ENCODE measurements at places on chromosomes 7 and 10. TPM values are rescaled to one million over a fixed set of nuclear protein-coding genes. Genes with fewer than 3 reads are reported as not detected.

DNA sequence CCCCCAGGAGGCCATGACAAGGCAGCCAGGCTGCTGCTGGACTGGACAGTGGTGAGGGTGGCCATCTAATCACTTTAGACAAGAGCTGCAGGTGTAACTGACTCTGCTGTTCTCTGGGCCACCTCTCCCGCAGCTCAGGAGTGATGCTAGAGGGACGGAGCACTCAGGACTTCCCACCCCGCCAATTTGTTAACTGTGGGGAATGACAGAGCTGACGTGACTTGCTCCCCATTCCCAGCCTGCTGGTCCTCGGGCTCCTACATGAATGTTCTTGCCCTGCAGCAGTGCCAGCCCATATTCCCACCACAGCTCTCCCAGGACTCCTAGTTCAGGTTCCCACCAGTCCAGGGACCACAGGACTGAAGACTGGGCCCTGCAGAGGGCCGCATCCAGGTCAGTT, 16.7 kb upstream of the NPFFR1 start:
- DNase-seq, result peak; percentile 43

DNA sequence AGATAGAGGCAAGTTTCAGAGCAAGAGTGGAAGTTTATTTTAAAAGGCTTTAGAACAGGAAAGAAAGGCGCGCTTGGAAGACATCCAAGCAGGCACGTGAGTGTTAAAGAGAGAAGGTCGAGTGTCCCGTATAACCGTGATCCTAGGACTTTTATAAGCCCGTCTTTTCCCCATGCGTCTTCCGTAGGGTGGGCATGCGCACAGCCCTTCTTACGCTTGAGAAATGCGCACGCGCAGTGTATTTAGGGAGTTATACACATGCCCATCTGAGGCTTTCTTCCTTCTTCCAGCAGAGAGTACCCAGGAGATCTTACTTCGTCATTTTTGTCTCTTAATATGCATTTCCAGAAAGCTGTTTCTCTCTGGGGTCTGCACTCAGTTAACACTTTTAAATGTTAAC, 52.4 kb downstream of the CALD1 start:
- DNase-seq, result peak; percentile 60

DNA sequence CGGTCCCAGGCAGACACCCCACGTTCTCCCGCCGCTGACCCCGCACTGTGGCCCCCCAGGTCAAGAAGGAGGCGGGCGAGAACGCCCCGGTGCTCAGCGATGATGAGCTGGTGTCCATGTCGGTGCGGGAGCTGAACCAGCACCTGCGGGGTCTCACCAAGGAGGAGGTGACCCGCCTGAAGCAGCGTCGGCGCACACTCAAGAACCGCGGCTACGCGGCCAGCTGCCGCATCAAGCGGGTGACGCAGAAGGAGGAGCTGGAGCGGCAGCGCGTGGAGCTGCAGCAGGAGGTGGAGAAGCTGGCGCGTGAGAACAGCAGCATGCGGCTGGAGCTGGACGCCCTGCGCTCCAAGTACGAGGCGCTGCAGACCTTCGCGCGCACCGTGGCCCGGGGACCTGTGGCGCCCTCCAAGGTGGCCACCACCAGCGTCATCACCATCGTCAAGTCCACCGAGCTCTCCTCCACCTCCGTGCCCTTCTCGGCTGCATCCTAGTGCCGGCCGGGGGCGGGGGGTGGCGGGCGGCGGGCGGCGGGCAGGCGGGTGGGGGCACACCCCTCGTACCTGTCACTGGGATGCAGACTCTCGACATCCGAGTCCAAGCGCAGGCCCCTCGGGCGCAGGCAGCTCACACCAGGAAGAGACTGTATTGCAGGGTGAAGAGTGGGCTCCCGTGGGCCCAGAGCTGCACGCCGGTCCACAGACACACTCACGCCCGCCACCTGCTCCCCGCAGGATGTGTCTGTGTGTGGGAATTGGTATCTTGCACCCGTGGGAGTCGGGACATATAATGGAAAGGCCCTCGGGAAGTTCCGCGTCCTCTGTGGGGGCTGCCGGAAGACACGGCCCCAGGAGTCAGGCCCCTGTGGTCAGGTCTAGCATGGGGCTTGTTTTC, 9.6 kb downstream of the MAFK start:
- no peak for DNase-seq

GRCh38 chr7:47946581-47947354, 1.5 kb downstream of the PKD1L1 start:
- DNase-seq, result no peak

GRCh38 chr7:94104301-94104700, 100.1 kb upstream of the BET1 start:
- no peak for DNase-seq

DNA sequence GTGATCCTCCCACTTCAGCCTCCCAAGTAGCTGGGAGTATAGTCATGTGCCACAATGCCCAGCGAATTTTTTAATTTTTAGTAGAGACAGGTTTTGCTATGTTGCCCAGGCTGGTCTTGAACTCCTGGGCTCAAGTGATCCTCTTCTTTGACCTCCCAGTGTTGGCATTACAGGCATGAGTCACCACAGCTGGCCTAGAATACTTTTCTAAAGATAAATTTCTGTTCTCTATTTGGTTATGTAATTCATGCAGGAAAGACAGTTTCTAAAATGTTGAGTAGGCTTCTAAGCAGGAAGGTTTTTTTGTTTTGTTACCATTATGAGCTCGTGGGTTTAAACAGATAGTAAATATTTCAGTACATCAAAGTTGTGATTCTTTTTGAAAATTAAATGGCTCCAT, 5.0 kb downstream of the RBAK start:
- DNase-seq, result no peak

DNA sequence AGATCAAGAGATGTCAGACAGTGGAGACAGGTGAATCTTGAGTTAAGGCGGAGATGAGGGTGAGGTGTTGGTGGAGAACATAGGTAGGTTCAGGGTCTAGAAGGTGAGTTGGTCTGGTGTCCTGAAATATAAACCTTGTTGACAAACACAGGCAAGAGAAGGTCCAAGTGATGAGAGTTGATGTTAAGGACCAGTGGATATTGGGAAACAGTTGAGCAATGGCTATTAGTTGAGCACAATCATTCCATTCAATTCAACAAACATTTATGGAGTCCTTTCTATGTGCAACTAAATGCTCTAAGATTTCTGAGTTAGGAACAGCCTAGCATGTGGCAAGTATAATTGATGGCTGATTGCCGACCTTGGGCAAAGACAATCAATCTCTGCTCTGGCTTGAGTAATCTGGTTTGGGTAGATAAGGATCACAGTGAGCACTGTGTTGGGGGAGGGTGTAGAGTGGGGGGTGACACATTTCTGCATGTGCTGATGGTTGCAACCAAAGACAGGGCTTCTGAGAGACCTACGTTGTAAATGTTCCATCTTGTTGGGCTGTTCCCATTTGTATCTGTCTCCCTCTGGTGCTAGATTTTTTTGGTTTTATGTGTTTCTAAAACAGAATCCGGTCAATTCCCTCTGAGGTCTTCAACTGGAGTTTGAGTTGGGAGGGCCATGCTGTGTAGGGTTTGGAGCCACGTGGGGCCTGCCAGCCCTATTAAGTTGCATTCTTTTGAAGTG, 201.1 kb downstream of the BAMBI start:
- DNase-seq, result no peak

DNA sequence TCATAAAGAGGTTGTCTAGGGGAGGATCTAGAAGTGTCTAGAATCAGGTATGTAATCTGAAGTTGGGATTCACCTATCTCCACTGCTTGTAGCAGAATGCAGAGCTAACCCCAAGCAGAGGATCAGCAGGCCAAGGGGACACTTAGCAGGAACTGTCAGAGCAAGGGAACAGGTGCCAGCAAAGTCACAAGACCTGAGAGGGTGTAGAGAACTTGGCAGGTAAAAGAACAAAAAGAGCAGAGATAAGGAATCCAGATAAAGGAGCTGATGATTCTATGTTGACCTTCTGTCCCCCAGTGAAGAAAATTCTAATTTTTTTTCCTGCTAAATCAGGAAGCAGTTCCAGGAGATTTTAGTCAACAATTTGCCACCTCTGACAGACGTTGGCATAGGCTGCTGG, 91.4 kb upstream of the CCDC71L start:
- no peak for DNase-seq

DNA sequence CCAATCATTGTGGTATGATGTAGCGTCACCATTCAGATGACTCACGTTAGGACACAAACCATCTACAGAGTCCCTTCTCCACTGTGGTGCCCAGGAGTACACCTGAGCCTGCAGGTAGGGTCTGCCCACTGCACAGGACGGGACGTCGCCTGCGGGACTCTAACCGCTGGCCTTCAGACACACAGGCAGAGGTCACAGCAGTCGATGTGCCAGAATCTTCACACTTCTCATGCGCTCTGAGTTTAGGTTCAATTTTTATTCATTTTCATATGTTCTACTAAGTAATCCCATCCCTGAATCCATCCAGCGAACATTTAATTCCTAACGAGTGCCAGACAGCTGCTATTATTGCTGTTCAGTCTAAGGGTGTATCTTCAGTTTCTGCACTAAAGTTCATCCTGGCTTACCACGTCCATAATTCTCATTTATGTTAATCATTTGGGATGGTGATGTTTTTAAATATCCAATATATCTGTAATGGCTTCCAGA, 73.3 kb downstream of the CXCL12 start:
- no peak for DNase-seq

DNA sequence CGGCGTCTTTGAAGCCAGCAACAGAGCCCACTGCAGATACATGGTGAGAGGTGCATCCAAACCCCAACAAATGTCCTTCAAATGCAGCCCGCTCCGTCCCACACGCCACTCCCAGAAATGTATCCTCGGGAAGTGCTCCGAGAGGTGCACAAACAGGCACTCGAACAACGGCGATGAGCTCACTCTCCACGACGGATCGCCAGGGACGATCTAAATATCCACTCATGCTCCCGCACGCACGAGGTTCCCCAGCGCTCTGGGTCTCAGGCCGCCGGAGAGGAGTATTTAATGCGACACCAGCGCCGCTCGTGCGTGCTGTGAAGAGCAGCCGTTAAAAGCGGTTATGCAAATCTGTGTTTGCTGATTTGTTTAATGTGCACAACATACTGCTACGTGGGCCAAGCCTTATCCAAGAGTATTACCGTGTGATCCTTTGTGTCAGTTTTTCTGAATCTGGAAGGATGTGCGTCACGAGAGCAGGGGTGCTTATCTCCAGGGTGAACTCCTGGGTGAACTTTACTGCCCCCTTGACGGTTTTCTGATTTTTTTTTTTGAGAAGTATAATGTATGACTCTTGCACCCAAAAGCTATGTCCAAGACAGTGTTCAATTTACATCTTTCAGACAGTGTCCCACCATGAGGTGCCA, 48.5 kb upstream of the PPP2R2D start:
- peak; percentile 37 for DNase-seq

- DNase-seq, result no peak
Measured at GRCh38 chr10:116138897-116139296, 134.1 kb downstream of the GFRA1 start.

DNA sequence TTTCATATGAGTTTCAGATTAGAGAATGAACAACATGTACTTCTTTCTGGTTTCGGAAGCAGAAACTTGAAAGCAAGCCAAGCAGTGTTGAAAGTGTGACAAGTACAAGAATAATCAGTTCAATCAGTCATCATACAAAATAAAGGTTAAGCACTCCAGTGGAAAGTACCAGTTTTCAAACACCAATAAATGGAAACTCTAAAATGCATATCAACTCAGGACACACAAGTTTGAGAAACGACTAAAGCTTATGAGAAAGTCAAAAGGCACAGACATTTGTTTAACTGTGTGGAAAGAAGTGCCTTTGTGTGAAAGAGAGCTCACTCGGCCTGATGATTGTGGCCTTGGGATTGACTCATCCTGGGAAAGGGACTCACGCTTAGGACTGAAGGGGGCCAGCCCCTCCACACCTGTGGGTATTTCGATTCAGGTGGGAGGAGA, 60.6 kb upstream of the AKR1C1 start:
- no peak for DNase-seq

DNA sequence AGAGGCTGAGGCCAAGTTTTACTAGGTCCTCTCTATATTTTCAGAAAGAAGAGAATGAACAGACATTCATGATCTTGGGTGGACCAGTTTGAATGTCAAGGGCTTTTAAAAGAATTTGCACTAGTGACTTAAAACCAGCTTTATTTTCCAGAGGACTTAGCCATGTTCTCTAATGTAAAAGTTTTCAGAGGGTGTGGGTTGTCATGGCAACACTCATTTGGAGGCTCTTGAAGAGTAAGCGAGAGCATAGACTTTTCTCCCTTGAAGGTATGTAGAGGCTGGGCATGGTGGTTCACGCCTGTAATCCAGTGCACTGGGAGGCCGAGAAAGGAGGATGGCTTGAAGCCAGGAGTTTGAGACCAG, 61.1 kb downstream of the GATA3 start:
- no peak for DNase-seq

- DNase-seq, result no peak
Measured at GRCh38 chr10:98208925-98209324, 59.1 kb downstream of the LOXL4 start.

GRCh38 chr7:83852136-83852535, 203.2 kb upstream of the SEMA3E start:
- DNase-seq, result no peak

- DNase-seq, result no peak
Measured at GRCh38 chr10:1802413-1802812, 65.1 kb upstream of the ADARB2 start.

- DNase-seq, result no peak
Measured at GRCh38 chr7:44368885-44369284, 43.5 kb upstream of the CAMK2B start.

- DNase-seq, result no peak
Measured at GRCh38 chr10:60138842-60139241, 232.5 kb upstream of the CCDC6 start.

- no peak for DNase-seq
Measured at GRCh38 chr7:141693082-141693481, 8.9 kb downstream of the DENND11 start.

DNA sequence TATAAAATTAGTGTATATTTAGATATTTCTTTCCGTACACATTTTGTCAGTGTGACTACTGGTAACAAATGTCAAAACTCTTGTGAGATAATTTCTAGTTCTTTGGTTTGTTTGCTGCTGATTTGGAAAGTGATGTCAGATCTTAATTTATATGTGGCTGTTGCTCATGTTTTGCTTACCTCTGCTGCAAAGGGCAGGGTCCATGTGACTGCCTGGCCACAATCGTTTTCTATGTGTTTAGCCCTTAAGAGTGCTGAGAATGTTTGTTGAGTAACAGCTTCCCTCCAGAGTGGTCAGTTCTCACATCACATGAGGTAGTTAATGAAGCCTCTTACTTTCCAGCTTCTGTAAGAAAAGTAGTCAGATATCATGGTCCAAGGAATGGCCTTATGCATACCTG, 4.2 kb downstream of the NRBF2 start:
- DNase-seq, result no peak

DNA sequence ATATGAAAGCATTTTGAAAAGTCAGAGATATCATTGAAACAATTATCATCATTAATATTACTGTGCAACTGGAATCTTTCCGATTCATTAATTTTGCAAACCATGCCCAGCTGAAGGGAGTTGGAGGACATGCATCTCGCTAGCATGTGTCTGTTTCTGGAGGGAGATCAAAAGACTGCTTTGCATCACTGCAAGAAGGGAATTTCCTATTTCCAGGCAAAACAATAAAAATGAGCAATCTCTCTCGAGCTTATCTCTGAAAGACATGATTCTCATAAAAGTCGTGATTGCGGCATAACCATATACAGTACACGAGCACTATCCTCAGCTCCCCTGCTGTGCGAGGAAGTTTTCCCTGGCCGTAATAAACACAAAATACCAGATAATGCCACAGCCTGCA, 607.6 kb upstream of the DPP6 start:
- DNase-seq, result no peak

KLF14 gene
- total RNA-seq, result 1.1 TPM

COL17A1 gene
- 0.45 TPM for total RNA-seq

COPS6 gene
- 76.2 TPM for total RNA-seq

SLC18A2 gene
- 1.2 TPM for total RNA-seq

RALA gene
- 35.0 TPM for total RNA-seq

TRIM73 gene
- total RNA-seq, result 8.7 TPM

GPR26 gene
- not detected for total RNA-seq

ADAM12 gene
- total RNA-seq, result 5.8 TPM

PRKAR2B gene
- 17.8 TPM for total RNA-seq

OR2A42 gene
- 0.27 TPM for total RNA-seq
